ENCODE measurements at places on chromosomes 1 and 21. TPM values are rescaled to one million over a fixed set of nuclear protein-coding genes. Genes with fewer than 3 reads are reported as not detected.
A peak's percentile ranks its signal among the peaks of the same experiment; 100 is the strongest.

DNA sequence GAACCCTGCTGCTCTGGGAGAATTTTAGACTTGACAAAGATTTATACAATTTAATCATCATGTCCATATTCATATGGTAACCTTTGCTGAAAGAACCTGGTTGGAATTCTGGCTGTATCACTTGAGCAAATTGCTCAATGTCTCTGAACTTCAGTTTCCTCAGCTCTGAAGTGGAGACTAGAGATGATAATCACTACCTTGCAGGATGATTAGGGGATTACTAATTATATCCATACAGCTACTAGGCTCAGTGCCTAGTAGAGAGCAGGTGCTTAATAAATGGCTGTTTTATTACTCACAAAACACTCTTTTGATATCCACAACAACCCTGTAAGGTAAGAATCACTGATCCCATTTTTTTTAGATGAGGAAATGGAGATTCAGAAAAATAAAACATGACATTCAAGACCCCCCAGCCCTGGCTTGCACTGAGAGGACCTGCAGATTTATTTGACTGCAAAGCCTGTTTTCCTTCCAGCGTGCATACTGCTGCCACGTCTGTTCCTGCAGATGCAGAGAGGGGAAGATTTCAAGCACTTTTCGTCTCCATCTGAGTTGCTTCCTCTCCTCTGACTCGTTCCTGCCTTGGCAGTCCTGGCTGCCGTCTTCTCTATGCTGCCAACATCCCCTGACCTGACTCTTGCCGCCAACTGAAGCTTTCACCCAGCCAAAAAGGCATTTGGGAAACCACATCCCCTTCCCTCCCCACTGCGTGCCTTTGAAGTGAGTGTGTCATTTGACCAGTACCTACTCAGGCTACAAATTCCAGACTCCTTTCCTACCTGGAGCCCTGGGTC lies 203.0 kb downstream of the PLPP3 start:
- peak; percentile 65 for DNase-seq

- no peak for DNase-seq
Observed at GRCh38 chr1:32128479-32128878, 20.6 kb downstream of the KPNA6 start.

GRCh38 chr1:116568662-116569380 lies 2.0 kb downstream of the CD58 start:
- DNase-seq = no peak

The CDC42BPA gene
- 51.5 TPM for total RNA-seq

DNA sequence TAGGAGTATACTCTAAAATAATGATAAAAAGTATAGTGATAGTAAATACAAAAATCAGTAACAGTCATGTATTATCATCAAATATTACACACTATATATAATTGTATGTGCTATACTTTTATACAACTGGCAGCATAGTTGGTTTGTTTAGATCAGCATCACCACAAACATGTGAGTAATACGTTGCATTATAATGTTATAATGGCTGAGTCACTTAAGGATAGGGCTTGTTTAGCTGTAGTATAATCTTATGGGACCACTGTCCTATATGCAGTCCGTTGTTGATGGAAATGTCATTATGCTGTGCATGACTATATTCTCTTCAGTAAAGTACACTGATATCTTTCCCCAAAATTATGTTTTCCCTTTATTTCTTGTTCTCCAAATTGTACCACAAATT lies 92.8 kb downstream of the LYPLAL1 start:
- DNase-seq = no peak

DNA sequence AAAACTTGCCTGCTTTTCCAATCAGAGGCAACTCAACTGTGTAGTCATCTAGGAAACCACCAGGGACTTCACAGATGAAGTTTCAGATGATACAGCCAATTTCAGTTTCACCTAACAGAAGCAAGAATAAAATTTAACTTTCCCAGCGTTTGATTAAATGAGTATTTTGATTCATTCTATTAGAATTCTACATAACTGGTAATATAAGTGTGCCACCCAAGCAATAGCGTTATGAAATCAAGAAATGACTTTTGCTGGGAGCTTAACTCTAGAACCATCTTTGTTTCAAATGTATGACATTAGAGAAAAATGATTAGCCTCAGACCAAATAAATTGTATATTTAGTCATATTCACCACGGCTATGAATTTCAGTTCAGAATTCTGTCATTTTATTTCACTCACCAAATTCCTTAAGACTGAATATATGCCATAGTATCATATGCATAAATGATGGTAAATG lies 239.3 kb downstream of the NRIP1 start:
- no peak for DNase-seq

DNA sequence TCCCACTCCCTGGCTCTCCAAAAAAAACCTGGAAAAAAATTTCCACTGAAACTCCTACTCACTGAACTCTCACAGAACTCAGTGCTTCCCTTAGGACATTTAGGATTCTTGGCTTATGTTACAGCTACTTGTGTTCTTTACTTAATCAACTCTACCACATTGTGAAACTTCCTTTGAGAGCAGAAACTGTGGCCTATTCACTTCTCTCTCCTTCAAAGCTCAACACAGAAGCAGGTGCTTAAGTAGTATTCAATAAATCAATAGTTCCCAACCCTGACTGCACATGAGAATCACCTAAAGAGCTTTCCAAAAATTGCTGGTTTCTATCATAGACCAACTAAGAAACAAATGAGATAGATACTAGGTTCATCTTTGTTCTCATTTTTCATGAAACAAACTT lies 67.9 kb upstream of the DMRTA2 start:
- no peak for DNase-seq

GRCh38 chr1:151401125-151401788 lies 1.9 kb downstream of the PSMB4 start:
- DNase-seq = no peak

DNA sequence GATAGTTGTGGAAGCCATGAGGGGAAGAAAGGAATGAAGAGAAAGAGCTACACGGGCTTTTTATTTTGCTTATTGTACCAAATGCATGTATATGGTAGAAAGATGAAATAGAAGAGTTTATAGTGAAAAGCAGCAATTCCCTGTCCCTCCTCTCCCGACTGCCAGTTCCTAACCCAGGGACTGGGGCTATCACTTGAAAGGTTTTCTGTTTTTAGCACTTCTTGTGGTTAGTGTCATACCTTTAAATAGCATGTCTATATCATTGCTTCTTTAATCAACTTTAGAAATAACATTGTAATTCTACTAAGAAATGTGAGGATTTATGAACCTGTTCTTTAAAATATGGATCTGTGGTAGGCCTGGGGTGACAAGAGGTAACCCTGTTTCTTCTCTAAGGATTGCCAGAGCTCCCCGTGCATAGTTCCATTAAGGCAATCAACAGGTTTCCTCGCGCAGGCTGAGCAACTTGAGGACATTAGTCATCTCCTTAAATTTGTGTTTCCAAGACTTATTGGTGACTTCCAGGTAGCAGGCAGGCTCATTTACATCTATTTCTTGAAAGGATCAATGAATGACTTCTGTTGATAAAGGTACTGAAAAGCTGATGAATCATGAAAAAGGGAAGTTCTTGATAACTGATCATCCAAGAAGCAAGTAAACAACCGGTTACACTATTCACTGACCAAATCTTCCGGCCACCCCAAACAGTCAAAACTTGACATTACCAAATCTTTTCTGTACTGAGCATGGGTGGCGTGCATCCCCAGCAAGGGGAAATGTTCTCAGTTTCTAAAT lies 37.8 kb upstream of the S1PR1 start:
- no peak for DNase-seq

DNA sequence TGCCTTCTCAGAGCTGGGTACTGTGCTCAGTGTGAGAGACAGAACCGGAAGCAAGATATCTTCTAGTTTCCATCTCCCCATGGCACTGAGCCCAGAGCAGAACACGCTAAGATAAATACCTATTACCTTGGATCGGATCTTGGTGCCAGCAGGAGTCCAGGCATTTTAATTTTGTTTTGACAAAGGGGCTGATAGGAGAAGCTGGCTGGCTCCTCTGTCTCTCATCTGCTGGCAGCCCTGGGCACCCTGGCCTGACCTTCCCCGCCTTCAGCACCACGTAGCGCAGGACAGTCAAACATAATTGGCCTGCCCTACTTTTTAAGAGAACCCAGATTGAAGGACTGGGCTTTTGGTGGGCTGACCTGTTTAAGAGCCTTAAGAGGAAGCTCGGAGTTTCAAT lies 160.7 kb upstream of the KLHDC7A start:
- no peak for DNase-seq

- DNase-seq = peak; percentile 61
Observed at GRCh38 chr1:3419415-3420204, 34.9 kb upstream of the ARHGEF16 start.

DNA sequence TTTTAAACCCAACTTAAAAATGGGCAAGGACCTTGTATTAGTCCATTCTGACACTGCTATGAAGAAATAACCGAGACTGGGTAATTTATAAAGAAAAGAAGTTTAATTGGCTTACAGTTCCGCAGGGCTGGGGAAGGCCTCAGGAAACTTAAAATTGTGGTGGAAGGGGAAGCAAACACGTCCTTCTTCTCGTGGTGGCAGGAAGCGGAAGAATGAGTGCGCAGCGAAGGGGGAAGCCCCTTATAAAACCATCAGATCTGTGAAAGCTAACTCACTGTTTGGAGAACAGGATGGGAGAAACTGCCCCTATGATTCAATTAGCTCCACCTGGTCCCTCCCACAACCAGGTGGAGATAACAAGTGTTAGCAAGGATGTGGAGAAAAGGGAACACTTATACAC lies 237.7 kb downstream of the SEC16B start:
- DNase-seq = no peak

The ATP1A4 gene
- 16.5 TPM for total RNA-seq

The SLC30A10 gene
- total RNA-seq = not detected

The ADORA3 gene
- 5.8 TPM for total RNA-seq

DNA sequence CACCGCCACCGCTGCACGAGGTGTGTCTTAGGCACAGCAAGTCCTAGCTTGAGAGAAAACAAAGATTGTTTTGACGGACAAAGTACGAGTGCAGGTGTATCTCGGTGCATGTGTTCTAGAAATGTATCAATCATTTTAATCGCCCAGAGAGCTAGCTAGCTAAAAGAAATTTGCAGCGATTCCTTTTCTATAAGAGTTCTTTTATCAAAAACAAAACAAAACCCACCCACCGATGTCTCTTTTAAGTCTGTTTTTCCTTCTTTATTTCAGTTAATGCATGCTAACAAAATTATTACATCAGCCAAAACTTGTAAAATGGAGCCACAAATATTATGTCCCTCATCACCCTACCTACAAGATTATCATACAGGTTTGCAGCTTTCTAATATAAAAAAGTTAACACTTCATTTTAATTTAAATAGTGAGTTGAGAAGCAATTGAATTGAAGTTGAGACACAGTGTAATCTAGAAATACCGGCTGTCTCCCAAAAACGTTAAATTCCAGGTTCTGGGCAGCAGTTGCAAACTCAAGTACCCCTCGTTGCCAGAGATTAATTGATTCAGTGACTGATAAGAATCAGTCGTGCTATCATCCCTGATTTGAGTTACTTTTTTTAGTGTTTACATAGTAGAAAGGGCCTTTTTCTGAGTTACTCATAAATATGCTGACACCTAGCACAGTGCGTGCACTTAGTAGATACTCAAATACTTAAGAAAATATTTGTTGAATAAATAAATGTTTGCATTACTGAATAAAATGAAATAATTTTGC lies 1.5 kb upstream of the SYDE2 start:
- DNase-seq = no peak

All from ureter (tissue), 1 donor.